Putamen (tissue), 1 donor: ENCODE measurements at places on chromosomes 1 and 21.

DNA sequence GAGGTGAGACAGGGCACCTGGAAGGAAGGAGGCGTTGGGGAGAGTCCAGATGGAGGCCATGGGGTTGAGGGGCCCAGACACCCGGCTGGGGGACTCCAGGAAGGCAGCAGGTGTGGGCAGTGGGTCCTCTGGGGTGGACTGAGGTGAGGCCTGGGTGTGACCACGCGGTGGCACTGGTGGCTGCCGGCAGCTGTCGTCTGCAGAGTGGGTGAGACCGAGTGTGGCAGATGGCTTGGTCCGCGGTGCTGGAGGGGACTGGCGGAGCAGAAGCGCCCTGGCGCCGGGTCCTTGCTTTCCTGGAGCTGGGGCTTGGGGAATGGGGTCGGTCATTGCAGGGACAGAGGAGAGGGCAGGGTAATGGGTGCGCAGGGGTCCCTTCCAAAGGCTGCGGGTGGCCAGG, 12.5 kb downstream of the AGRN start:
- DNase-seq = no peak

DNA sequence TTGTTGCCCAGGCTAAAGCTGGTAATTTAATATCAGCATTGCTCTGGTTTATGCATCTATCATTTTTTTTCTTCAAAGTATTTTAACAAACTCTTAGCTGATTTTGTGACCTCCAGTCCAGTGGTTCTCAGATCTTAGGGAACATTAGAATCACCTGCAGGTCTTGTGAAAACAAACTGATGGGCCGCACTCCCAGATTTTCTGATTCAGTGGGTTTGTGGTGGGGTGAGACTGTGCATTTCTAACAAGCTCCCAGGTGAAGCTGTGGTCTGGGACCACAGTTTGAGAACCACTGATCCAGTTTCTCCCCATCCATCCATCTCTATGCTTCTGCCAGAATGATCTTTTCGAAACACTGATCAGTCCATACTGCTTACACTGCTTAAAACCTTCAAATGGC, 305.7 kb upstream of the USP24 start:
- no peak for DNase-seq

- no peak for DNase-seq
Measured at GRCh38 chr1:236113324-236114032, 28.9 kb upstream of the GPR137B start.

- DNase-seq = no peak
Measured at GRCh38 chr1:43049481-43049880, 90.8 kb upstream of the SLC2A1 start.

- no peak for DNase-seq
Measured at GRCh38 chr21:21230672-21231071, 232.5 kb downstream of the NCAM2 start.

DNA sequence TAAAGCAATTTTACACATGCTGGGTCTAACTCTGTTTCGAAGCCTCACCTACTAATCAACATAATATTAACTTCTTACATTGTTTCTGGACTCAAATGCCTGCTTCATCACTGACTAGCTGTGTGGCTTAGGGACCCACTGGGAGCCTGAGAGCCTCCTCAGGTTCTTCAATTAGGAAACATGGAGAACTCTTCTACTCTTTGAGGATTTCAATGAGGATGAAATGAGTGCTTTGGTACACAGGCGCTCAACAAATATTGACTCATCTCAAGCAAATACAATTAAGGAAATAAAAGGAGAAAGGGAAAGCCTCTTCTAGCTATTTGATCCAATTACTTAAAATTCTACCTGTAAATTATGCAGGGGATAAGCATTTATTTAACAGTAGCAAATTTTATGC, 84.4 kb upstream of the JAK1 start:
- no peak for DNase-seq

DNA sequence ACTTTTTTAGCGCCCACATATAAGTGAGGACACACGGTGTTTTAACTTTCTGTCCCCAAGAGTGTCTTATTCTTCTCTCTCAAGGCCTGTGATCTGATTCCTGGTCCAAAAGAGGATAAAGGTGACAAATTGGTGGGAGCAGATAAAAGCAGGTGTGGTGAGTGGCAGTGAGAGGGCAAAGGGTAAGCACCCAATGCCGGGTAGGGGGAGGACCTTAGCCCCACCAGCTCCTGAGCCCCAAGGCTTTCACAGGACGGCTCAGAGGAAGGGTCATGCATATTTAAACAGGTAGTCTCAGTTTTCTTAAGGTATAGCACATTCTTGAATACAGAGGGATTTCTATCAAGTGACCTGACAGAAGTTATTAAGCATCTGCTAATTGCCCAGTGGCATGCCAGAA, 19.6 kb downstream of the LBR start:
- DNase-seq = no peak

GRCh38 chr1:187943606-187944403, 1115.1 kb downstream of the PLA2G4A start:
- no peak for DNase-seq

GRCh38 chr1:159868766-159869165, 6.3 kb upstream of the VSIG8 start:
- no peak for DNase-seq

GRCh38 chr1:201300641-201301040, 17.3 kb downstream of the PKP1 start:
- no peak for DNase-seq

GRCh38 chr1:27831568-27832410, 1.2 kb downstream of the PPP1R8 start:
- DNase-seq = no peak

DNA sequence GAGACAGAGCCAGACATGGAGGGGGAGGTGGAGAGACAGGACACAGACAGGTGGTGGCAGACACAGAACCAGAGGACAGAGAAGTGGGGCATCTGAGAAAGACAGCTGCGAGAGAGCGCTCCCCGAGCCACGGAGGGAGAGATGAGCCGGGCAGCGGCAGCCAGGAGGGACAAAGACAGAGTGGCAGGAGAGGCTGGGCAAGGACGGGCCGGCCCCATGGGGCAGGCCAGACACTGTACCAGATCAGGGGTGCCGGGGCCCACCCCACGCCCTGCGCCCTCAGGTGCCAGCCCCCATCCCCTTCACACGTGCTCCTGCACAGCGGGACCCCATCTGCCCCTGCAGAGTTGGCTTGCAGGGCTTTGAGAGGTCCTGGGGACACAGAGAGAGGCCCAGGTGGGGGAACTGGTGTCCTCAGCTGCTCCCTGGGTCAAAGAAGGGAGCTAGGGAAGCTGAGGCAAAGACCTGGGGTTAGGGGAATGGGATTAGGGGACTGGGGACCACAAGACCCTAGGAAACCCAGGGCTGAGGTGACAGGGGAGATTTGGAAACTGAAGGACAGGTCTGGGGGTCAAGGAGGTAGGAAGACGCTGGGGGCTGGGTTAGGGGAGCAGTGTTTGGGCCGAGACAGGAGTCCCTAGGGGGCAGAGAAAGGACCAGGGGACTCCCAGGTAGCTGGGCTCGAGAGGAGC, 643 bp downstream of the FNDC5 start:
- no peak for DNase-seq

DNA sequence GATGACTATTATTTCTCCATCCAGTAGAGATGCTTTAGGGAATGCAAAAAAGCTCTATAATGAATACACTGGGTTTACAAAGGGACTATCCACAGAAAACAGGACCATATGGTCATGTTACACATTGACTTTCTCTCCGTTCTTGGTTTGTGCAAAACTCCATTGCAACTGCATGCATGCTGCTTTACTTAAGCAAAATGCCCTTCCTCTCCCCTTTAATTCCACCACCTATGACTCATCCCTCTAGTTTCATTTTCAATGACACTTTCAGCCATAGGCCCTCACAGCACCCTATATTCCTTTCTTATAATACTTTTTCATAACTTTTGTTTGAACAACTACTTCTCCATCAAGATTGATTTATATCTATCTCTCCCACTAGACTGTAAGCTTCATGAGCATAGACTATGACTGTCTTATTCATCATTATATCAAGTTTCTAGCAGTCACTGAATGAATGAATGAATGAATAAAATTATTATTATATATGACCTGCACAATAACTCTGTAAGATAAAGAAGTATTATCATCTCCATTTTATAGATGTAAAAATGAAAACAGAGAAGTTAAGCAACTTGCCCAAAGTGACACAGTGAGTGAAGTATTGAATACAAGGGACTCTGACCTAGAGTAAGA, 248.9 kb downstream of the PLPP3 start:
- DNase-seq = no peak

GRCh38 chr1:246772686-246773085, 48.5 kb downstream of the SCCPDH start:
- no peak for DNase-seq

GRCh38 chr1:169112241-169112640, 5.8 kb downstream of the ATP1B1 start:
- no peak for DNase-seq

DNA sequence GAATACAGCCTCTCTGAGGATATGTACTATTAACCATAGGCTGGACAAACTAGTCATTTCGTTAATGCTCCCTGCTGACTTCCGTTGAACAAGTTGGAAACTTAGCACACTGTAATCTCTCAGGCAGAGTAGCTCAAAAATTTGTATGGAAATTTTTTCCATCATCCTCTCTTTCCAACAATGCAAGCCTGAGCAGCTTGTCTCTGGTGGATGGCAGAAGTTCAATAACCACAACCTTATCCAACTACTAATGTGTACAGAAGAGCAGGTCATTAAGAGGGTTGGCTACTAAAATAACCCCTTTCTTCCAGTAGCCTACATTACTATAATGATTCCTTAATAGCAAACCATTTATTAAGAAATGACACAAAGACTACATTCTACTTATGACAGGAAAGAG, 262.3 kb downstream of the NFIA start:
- DNase-seq = no peak

- no peak for DNase-seq
Measured at GRCh38 chr1:178238722-178239510, 145.0 kb downstream of the RASAL2 start.
